ENCODE measurements at places on chromosomes 2 and 18.

GRCh38 chr18:24766376-24766775 is 305.9 kb downstream of the HRH4 start:
- DNase-seq: no peak

DNA sequence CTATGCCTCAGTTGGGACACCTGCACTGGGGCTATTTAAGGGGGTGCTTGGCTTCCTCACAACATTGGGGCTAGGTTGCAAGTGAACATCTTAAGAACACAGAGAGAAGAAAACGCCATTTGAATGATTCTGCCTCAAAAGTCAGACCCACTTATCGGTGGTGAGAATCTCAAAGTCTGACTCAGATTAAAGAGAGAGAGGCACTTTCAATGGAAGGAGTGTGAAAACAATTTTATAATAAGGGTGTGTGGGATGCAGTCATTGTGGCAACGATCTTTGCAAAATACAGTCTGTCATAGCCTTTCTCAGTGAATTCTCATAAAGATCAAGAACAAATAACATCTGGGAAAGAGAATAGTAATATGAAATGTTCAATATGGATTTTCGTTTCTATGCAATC is 41.8 kb downstream of the CCDC102B start:
- no peak for DNase-seq

DNA sequence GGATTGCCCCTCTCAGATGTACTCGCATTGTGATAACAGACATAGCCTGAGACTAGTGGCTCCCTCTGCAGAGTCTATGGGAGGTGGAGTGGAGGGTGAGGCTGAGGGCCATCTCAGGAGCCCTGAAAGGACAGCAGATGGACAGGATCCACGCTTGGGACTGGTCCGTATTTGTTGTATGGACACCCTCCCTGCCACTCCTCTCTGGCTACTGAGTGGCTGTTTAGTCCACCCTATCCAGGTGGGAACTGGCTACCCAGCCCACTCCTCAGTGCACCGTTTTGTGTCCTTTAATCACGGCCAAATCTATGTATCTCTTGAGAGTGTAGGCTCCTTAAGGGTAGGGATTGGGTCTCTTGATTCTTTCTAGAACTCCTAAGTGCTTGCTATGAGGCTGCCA is 4.5 kb upstream of the GLI2 start:
- DNase-seq: no peak

- DNase-seq: no peak
Observed at GRCh38 chr18:73121207-73121606, 253.4 kb upstream of the NETO1 start.

GRCh38 chr2:27842894-27843293 is 47.3 kb downstream of the RBKS start:
- no peak for DNase-seq

DNA sequence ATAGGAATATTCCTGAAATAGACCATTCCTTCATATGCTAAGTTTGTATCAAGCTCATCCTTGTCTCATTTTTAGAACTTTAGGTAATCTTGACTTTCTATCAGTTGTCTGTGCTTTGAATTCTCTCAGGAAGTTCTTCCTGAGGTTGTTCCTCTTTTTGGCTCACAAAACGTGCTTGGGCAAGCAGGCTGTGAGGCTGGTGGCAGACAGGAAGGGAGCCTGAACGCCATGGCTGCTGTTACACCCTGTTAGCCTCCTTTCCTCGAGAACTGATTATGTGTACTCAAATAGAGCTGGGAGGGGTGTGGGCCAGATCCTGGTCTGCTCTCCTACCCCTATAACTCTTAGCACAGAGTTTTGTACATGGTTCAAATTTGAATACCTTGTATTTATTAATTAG is 136.4 kb upstream of the CELF4 start:
- DNase-seq: peak; percentile 56

- peak; percentile 58 for DNase-seq
Observed at GRCh38 chr2:6924924-6925409, 7.8 kb downstream of the RNF144A start.

DNA sequence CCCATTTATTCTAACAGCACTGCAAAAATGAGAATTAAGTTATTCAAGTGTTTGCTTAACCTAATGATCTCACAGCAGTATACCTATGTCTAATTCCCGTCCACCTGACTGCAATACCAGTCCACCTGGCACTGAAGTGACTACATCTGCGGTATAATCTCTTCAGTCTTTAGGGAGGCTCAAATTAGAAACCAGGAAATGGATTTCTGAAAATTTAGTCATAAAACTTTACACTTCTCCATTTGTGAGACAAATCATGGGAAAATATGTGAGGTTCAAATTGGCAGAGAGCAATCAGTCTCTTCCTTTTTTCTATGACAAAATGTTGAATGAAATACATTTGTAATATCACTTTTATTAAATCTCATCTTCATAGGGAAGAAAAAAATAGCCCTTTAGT is 33.0 kb downstream of the FTCDNL1 start:
- DNase-seq: peak; percentile 46

DNA sequence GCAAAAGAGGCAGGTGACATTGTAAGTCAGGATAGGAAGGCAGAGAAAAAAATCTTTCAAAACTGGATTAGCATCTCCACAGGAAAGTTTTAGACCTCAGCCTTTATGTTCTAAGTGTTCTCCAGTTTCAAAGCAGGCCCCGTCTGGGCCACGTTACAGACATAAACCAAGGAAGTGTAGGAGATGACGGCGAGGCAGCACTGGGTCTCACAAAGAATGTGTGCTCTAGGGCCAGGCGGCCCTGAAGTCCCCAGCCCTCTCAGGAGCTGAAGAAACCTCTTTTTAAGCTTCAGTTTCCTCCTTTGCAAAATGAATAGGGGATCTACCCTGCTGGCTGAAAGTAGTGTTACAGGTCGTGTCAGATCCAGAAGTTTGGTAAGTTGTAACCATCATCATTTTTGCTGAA is 81.7 kb downstream of the SPRED2 start:
- peak; percentile 28 for DNase-seq

DNA sequence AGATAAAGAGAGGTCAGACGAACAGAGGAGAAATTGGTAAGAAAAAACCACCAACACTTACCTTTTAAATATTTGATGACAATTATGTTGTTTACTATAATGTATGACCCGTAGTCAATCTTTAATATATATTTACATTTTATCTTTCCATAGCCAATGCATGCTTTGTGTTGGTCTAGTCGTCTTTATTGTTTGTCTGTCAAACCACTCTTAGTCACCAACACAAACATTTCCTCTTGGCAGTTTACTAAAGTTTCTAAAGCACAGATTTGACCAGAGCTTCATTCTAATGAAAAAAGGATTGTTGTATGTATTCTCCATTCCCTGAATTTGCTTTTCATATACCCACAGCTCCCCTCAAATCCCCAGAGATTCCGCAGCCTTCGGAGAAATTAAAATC is 784.7 kb upstream of the PIK3C3 start:
- no peak for DNase-seq

DNA sequence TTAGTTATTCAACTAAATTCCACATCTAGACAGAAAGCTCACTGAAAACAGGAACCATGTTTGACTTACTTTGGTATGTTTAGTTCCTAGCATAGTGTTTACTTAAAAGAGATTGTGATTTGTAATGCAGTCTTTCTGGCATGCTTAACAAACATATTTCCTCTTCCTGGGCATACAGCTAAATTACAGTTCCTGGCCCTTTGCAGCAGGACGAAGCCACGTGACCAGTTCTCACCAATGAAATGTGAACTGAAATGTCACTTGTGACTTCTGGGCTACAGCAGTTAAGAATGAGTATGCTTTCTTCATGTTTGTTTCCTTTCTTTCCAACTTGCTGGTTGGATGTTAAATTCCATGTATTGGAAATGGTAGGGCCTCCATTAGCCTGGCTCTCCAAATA is 330.5 kb downstream of the FIGN start:
- DNase-seq: no peak

GRCh38 chr2:148519013-148519412 is 125.5 kb upstream of the EPC2 start:
- DNase-seq: no peak

DNA sequence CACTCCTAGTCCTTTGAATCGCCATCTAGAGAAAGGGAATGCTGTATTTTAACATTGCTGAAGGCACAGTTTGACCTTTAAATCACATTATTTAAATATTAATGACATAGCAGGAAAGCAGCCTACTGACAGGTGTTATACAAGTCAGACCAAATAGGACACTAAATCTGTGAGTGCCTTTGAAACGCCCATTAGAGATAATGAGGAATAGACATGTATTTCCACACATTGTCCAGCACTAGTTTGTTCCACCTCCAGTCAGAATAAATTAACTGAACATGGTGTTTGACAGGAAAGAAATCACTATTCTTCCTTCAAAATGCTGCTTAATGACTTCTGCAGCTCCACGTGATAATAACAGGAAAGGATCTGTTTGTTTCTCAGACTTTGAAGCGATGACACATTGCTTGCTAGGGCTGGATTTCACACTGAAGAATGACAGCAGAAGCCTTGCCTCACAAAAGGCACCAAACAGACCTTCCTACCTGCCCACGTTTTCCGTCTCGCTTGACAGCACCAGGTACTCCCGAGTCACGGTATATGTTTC is 90.5 kb upstream of the DDX18 start:
- DNase-seq: no peak

- no peak for DNase-seq
Observed at GRCh38 chr2:241096979-241097378, 5.1 kb downstream of the MTERF4 start.

DNA sequence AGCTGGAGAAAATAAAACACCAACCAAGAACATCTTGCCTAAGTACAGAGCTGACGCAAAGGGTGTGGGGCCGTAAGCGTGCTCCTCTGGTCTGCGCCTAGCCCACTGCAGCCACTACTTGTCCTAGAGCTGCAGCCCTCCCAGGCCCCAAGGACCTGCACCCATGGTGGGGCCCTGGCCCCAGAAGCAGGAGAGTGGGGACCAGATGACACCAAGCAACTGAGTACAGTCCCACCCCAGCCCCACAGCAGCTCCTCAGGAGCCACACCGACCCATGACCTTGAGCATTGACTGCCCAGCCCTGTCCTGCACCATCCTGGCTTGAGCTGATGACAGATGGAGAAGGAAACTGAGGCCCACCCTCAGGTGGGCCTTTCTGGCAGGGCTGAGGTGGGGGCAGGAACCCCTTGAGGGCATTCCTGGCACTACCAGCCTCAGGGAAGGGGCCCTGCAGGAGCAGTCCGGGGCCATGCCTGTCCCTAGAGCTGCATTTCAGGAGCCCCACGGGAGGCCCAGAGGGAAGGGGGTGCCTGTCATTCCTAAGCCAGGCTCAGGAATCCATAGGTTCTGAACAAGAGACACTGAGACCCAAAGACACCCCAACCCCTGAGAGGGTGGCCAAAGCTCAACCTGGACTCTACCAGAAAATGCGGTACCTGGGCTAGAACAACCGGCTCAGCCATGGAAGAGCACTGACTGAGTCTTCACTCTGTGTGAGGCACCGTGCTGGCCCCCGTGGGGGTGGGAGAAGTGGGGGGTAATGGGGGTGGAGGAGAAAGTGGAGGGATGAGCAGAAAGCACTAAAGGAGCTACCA is 4.9 kb downstream of the KIF1A start:
- DNase-seq: no peak

GRCh38 chr2:174597345-174598047 is at the start of gene WIPF1:
Gene WIPF1 (minus strand): TSS chr2:174597804. CDS start chr2:174585573, 12,231 bp downstream.
- peak; percentile 94 for DNase-seq

DNA sequence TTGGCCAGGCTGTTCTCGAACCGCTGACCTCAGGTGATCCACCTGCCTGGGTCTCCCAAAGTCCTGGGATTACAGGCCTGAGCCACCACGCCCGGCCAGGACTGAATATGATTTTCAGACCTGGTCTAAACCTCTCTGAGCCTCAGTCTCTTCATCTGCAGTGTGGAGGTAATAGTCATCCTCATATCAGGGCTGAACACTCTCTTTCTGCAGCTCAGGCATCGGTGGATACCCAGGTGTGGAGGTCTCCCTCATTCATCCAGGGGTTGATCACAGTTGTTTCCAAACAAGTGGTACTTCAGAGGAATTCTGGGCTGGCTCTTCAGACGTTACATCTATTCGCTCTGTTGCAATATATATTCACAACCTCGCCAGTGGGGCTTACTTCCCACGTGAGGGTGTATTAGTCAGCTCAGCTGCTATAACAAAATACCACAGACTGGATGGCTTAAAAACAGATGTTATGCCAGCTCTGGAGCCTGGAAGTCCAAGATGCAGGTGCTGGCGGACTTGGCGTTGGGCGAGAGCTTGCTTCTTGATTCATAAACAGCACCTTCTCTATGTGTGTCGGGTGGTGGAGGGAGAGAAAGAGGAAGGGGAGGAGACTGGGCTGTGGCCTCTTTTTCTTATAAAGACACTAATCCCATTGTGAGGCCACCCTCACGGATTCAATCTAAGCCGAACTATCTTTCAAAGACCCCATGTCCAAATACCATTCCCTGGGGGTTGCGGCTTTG is 2.9 kb upstream of the MBP start:
- no peak for DNase-seq

- peak; percentile 21 for DNase-seq
Observed at GRCh38 chr2:229273723-229274338, 2.7 kb upstream of the PID1 start.

DNA sequence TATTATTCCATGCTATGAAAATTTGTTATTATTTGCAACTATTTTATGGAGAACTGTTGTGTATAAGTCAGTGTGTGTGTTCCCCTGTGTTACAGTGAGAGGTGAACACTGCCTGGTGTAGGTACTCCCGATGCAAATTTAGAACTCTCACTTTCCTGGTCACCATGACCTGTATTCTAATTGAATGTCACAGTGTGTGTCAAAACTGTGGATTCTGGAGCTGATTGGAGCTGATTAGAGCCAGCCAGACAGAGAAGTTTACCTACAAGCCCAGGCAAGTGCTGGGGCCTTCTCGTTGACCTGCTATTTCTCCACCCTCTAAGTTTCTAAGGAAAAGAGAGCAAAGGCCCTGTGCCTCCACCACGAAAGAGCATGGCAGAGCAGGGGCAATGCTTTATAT is 216.0 kb downstream of the NYAP2 start:
- DNase-seq: no peak

Measured in common myeloid progenitor, CD34-positive (primary cell).